Fibroblast of gingiva (primary cell): ENCODE measurements at places on chromosomes 5 and 9.

- no peak for DNase-seq
Observed at GRCh38 chr9:125438506-125439433, 177.1 kb downstream of the GAPVD1 start.

GRCh38 chr9:23431459-23431858, 394.6 kb downstream of the ELAVL2 start:
- no peak for DNase-seq

GRCh38 chr5:112697833-112698232, 39.9 kb upstream of the APC start:
- DNase-seq: no peak

DNA sequence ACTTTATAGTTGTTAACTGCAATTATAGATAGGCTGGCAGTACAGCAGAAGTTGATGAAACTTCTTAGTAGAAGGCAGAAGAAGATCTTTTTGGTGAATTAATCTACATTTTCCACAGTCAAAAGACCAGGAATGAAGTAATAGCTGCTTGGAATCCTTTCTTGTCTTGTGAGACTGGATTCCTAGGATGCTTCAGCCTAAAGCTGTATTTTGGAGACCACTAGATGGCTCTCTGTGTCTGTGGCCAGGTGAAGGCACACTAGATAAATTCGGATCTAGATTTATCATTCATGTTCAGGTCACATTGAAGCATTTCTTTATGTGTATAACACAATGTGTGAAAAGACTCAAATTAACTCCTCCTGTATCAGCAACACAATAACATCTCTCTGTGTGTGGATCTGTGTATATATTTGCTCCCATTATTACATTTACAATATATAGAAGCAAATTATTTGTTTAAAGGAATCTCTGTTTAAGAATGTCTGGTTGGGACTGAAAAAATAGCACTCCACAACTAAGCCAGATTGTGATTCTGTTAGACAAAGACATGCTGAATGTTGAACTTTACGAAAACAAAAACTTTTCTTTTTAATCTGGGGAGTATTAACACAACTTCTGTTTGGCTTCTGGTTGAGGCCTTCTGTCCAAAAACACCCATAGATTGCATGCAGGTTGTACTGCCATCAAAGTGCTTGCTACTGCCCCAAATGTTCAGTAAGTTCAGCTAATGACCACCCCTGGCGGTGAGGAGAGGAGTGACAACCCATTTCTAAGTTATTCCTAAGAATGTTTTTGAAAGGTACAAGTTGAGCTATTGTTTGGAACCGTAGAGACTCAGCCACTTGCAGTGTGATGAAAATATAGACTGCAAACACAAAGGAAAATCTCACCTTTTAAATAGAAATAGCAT, 10.6 kb downstream of the GRIN3A start:
- DNase-seq: peak; percentile 30

- DNase-seq: no peak
Observed at GRCh38 chr5:149831492-149831891, 101.4 kb downstream of the PPARGC1B start.
